ENCODE measurements at places on chromosomes 2 and 18. TPM values are rescaled to one million over a fixed set of nuclear protein-coding genes. Genes with fewer than 3 reads are reported as not detected.

Gene C1QL2
- polyA plus RNA-seq: not detected

GRCh38 chr18:3721771-3722648, 272.0 kb downstream of the TGIF1 start:
- DNase-seq: no peak

- DNase-seq: no peak
These were observed 26.3 kb upstream of the NPC1 start for GRCh38 chr18:23612434-23613090.

DNA sequence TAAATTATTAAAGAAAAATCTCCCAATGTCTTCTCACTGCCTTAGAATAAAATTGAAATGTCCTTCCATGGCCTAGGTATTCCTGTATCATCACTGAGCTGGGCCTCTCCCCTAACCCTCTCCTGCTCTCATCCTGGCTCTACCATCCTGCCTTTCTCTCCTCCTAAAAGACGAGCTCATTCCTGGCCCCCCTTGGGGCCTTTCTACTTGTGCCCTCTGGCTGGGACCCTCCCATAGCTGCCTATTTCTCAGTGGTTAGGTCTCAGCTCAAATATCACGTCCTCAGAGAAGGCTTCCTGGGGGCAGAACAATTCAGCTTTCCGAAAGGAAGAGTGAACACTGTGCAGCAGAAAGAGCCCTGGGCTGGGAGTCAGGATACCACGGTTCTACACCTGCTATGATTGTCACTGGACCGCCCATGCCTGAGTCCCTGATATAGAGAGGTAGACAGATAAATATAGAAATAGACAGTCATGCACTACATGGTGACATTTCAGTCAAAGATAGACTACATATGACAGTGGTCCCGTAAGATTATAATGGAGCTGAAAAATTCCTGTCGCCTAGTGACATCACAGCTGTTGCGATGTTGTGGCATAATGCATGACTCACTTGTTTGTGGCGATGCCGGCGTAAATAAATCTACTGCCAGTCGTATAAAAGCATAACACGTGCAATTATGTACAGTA, 9.4 kb downstream of the DNPEP start:
- DNase-seq: no peak

DNA sequence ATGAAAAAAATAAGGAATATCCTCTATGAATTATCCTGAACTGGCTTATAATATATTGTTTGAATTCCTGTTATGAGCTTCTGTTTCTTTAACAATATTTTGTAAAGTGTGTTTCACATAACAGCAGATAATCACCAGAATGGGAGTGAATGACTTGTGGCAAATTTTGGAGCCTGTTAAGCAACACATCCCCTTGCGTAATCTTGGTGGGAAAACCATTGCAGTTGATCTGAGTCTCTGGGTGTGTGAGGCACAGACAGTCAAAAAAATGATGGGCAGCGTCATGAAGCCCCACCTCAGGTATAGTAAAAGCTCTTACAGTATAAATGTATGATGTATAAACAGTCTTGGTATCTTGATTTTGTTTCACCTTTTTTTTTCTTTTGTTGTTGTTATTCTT, 5.9 kb downstream of the GEN1 start:
- DNase-seq: no peak
